ENCODE measurements at places on chromosomes 2 and 18.

GRCh38 chr2:18741895-18742732, 152.7 kb upstream of the NT5C1B start:
- no peak for DNase-seq

- DNase-seq: no peak
These were observed 29.0 kb downstream of the TNFRSF11A start for GRCh38 chr18:62354151-62354550.

DNA sequence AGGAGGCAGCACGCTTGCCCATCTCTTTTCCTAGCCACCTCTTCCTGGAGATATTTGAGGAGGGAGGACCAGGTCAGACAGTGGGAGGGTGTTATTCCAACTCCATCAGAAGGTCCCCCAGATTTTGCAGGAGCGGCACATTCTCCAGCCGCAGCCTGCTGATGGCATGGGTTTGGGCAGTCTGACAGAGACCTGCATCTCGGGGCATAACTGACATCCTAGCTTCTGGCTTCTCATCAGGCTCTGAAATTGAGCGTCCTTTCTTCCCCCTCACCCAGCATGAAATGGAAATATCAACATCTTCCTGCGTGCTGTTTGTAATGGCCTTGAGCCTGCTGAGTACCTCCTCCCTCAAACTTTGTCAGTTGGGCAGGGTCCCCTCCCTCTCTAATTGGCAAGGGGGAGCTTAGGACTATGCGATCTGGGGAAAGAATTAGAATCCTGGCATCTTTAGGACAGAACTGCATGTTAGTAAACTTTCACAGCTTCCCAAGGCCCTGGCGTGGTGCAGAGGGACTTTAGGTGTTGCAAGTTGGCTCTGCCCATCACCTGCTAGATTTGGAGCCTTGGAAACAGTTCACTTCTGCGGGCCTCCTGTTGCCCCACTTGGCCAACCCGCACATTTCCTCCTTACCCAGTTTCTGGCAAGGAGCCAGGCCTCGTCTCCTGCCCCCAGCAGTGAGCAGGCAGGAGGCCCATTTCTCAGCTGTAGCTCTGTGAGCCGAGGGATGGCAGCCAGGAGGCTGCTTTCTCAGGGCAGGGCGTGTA, 2.2 kb downstream of the ITM2C start:
- DNase-seq: peak; percentile 83

- DNase-seq: no peak
These were observed 22.8 kb downstream of the FHL2 start for GRCh38 chr2:105376010-105376409.

GRCh38 chr2:48414980-48415835, 114.7 kb upstream of the STON1 start:
- DNase-seq: no peak

DNA sequence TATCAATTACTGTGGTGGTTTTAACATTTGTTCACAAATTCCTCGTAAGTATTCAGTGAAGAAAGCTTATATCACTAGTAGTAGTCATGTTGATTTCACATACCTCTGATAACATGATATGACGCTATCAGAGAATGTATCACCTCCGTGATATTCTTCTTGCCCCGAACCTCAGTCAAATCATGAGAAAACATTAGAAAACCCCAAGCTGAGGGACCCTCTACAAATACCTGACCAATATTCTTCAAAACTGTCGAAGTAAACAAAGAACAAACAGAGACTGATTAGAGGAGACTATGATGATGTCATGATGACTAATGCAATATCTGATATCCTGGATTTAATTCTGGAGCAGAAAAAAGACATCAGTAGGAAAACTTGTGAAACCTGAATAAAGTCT, 85.6 kb upstream of the SPOPL start:
- no peak for DNase-seq

DNA sequence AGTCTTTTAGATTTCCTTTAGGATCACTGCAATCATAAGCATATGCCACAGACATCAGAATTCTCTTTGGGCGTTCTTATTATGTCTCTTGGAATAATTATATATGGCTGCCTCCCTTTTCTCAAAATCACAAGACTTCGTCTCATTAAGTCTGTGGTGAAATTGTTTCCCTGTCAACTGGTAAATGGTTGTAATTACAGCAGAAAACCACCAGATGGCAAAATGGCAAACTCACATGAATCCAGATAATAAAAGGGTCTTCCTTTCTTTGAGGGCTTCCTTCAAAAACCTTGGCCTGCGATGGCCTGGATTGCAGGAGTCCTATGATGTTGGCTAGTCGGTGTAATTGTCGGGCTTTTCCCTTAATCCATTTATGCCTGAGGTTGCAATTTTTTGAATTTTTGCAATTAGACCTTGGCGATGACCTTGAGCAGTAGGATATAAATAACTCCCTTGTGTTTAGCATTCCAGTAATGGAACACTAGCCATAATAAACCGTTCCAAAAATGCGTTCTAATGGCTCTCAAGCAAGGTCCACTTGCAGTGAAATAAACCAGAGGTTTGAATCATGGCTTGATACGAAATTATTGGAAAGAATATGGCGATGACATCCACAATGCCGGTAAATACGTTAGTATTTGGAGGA, 656.4 kb downstream of the MBD2 start:
- DNase-seq: no peak

- DNase-seq: no peak
These were observed 295.8 kb downstream of the SP3 start for GRCh38 chr2:173669271-173669853.

Data from activated CD8-positive, alpha-beta memory T cell treated with anti-CD3 and anti-CD28 coated beads for 24 hours (primary cell).